Stimulated activated CD4-positive, alpha-beta T cell treated with anti-CD3 and anti-CD28 coated beads, Interleukin-15, amount 100 ng/mL, for 24 hours (primary cell): ENCODE measurements at places on chromosomes 7 and 10.
A peak's percentile ranks its signal among the peaks of the same experiment; 100 is the strongest.

DNA sequence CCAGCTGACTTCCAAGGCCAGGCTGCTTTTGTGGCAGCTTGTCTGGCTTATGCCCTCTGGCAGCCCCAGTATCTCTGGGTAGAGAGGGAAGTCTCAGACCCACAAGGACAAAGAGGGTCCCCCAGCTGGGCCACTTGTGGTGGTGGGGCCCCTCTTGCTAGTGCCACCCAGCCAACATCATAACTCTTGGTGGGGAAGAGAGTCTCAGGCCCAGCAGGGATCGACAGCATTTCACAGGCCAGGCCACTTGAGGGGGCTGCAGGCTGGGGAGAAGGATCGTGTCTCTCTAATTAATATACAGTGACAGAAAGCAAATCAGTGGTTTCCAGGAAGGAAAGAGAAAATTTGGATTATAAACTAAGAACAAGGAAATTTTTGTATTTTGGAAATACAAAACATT lies 76.0 kb downstream of the TYW1B start:
- DNase-seq: no peak

- DNase-seq: no peak
These were observed 42.9 kb upstream of the CNPY1 start for GRCh38 chr7:155589001-155589980.

DNA sequence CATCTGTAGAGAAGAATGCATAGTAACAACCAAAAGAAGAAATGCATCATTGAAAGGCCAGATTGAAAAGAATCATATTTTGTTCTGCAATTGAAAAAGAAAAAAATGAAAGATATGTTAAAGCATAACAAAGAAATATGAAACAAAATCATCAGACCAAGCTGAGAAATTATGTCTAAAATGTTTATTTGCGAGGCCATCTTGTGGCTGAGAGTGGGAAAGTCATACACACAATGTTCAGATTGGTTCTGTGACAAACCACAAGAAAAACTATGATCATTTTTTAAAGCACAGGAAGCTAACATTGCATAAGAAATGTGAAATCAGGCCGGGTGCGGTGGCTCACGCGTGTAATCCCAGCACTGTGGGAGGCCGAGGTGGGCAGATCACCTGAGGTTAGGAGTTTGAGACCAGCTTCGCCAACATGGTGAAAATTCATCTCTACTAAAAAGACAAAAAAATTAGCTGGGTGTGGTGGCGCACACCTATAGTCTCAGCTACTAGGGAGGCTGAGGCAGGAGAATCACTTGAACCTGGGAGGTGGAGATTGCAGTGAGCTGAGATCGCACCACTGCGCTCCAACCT lies 36.6 kb downstream of the ABCB5 start:
- no peak for DNase-seq

GRCh38 chr10:70302292-70302691 lies 18.5 kb upstream of the NPFFR1 start:
- no peak for DNase-seq

DNA sequence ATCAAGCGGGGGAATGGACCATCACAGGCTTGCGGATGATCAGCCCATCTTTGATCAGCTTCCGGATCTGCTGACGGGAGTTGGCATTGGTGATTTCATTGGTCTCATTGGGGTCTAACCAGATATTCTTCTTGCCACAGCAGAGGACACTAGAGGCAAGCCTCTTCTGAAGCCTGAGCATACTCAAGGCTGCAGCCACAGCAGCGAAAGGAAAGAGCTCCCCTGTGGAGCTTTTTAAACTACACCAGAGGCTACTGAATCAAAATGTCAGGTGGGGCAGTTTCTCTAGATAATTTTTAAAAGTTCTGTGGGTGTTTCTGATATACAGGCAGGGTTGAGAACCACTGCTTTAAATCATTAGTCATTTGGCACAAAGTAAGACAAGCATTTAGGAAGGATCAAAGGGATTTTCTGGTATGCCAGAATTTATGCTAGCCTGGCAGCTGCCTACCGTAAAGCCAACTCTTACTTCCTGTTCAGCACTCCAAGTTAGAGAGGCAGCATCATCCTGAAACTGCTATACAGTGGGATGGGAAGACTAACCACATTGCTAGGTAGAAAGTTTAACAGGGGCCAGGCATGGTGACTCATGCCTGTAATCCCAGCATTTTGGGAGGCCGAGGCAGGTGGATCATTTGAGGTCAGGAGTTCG lies 7.0 kb downstream of the NAPEPLD start:
- no peak for DNase-seq

DNA sequence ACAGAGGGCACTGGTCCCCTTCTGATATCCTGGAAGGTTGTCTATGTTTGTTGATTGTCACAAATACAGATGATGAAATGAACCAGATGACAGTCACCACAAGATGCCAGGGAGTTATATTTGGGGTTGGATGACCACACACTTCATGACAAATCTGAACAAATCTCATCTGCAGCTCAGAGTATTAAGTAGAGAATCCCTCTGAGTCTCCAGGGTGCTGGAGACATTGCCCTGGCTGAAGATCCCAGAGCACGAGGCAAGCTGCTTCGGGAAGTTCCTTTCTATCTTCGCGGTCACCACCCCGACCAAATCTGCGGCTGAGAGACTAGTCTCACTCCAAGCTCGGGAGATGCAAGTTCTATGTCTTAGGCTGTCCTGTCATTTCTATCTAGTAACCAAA lies 9.0 kb downstream of the DENND2A start:
- DNase-seq: no peak

- DNase-seq: no peak
These were observed 47.9 kb upstream of the FOXK1 start for GRCh38 chr7:4634166-4634565.

DNA sequence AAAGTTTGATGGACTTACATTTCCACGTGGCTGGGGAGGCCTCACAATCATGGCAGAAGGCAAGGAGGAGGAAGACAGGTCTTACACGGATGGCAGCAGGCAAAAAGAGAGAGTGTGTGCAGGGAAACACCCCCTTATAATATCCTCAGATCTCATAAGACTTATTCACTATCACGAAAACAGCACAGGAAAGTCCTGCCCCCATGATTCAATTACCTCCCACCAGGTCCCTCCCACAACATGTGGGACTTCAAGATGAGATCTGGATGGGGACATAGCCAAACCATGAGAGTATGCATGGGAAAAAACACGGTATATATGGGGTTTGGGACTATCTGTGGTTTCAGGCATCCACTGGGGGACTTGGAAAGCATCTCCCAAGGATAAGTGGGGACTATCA lies 78.0 kb downstream of the PLXNA4 start:
- DNase-seq: no peak

- DNase-seq: no peak
These were observed 159.7 kb upstream of the YAE1 start for GRCh38 chr7:39406467-39406866.

DNA sequence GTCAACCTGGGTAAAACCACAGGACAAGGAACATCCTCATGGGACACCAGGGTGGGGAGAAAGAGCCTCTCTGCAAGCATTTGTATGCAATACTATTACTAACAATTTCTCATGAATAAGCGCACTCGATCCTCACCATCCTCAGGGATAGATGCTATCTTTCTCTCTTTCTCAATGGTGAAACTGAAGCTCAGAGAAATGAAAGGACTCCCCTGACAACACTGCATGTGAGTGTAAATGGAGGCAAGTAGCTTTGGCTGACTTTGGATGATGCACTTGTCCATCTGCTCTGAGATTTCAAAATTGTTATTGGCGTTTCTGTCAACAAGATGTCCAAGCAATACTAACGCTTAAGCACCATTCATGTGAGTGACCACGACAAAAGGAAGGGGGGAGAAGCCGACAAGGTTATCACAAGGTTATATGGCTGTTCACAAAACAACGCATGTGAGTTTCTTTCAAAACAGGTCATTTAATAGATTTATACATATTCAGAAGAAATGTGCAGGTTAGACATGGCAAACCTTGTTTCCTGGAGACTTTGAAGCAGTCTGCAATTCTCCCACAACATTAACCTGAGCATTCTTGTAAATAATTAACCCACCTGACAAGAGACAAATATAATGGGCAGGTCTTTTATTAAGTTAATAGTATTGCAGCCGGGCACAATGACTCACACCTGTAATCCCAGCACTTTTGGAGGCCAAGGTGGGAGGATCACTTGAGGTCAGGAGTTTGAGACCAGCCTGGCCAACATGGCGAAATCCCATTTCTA lies 54.0 kb downstream of the IFIT5 start:
- no peak for DNase-seq

GRCh38 chr7:73811760-73812168 lies 19.0 kb upstream of the CLDN4 start:
- peak; percentile 72 for DNase-seq

- DNase-seq: no peak
These were observed 1259.7 kb downstream of the TYW1 start for GRCh38 chr7:68256295-68256694.

GRCh38 chr7:37431413-37431812 lies 17.3 kb downstream of the ELMO1 start:
- no peak for DNase-seq

- DNase-seq: peak; percentile 35
These were observed 113.7 kb downstream of the RGS10 start for GRCh38 chr10:119428789-119429188.

GRCh38 chr10:5547931-5548660 lies 23.3 kb downstream of the CALML3 start:
- DNase-seq: no peak

GRCh38 chr10:20354166-20354565 lies 537.9 kb downstream of the PLXDC2 start:
- no peak for DNase-seq

DNA sequence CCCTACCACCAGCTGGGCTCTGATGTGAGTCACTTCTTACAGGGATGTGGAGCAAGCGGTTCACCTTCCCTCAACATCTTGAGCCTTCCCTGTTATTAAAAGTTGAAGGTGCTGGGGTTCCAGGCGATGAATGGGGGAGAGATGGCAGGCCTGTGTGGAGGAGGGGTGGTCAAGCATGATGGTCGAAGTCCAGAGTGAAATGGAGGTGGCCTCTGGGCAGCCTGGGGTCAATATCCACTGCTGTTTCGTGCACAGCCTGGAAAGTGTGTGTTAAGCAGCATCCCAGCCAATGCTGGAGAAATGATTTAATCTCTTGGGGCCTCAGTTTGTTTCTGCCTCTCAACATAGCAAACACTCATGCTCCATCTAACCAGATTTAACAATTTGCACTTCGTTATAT lies 33.7 kb upstream of the DMBT1 start:
- DNase-seq: no peak

- no peak for DNase-seq
These were observed 116.4 kb downstream of the TSPAN12 start for GRCh38 chr7:120741371-120742042.

GRCh38 chr10:52573347-52573746 lies 199.2 kb downstream of the MBL2 start:
- DNase-seq: no peak

GRCh38 chr10:110530131-110530831 lies 32.6 kb downstream of the DUSP5 start:
- DNase-seq: peak; percentile 33

DNA sequence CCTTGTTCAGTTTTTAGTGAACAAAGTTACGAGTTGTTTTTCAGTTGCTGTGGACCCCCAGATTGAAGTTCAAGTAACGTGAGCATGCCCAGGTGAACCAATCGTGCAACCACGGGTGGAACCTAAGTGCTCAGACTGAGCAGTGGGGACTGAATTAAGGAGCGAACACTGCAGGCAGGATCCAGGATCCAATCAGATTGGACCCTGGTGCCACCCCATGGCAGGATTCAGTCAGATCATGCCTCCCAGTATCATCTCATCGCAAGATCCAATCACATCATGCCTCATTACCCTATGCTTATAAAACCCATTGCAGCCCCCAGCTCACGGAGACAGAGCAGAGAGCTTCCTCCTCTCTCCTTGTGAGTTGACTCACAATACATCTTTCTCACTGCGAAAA lies 80.9 kb downstream of the PFKFB3 start:
- DNase-seq: no peak

- no peak for DNase-seq
These were observed 48.2 kb upstream of the GPAM start for GRCh38 chr10:112231602-112232400.

GRCh38 chr10:104328646-104328895 lies 9.7 kb downstream of the ITPRIP start:
- no peak for DNase-seq

DNA sequence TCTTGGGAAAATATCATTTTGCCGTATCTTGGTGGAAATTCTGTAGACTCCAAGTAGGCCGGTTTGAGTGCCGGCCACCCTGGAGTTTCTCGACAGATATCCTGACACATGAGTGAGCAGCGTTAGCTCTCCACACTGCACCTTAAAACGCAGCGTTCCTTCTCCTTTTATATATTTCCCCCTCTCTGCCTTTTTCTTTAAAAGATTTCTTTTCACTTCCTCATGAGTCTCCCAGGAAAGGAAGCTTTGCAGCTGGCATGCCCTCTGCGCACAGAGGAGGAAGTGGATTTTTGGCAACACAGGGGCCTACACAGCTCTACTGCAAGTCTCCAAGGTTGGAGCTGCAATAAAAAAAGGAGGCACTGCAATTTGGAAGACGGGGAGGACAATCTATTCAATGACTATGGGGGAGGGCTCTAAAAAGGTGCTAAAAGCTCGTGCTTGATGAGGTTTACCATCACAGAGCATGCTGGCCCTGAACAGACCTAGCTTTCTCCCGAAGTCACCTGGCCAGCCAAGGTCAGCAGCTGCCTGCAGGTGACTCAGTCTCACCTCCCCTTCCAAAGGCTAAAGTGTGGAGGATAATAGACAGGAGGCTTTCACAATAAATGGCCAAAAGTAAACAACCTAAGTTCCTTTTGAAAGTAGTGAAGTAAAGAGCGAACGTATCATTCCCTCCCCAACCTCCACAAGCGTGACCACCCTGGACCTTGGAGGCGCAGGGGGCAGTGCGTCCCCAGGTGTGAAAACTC lies 252.8 kb downstream of the ZMYND11 start:
- DNase-seq: no peak

DNA sequence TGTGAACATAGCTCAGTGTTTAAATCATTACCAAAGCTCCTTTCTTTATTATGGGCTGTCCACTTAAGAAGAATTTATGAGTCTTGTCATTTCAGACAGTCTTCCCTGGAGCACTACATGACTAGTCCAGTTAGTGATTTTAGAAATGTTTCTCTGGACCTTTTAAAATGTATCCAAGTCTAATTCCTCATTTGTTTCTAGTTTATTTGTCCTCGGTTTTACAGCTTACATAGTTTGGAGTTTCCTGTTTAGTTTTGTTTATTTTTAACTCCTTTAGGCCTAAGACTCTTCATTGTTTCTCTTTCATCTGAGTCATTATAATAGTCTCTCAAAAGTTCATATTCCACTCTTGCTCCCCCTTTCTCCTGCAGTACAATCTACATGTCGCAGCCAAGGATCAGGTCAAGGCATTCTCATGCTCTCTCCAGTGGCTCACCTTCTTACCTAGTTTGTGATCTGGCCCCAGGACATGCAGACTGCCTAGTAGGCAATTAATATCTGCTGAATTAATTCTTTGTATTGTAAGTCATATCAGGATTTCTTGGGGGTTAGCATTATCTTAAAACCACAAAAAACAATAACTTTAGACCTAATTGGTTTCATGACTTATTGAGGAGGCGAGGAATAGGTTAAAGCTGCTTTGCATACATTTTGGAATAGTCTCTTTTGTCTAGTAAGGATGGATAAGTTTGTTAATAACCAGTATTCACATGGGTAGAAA lies 93.8 kb downstream of the MAPK8 start:
- no peak for DNase-seq

- DNase-seq: no peak
These were observed 966.0 kb downstream of the LRMDA start for GRCh38 chr10:76397181-76398042.
